ENCODE measurements at places on chromosomes 13 and 19.

DNA sequence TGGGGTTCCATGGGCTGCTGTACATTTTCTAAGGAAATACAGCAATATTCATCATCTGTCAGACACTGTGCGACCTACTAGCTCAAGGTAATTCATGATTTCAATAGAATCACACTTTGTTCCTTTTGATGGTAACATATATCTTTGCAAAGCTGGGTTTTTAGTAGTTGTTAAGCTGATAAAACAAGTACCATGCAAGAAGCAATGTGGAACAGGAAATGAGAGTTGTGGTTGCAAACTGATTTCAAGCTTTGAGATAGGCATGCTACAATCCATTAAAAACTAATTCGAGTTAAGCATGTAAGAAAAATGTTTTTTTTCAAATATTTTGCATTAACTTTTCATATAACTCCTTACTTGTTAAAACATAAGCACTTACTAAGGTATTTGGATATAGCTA is 6.8 kb upstream of the MBNL2 start:
- peak overlapping the region; percentile 40 for H3K27ac ChIP-seq
- no peak for DNase-seq
- H3K36me3 ChIP-seq: no peaks in the 10 kb centered on the region
- no peaks in the 10 kb centered on the region for H3K27me3 ChIP-seq

DNA sequence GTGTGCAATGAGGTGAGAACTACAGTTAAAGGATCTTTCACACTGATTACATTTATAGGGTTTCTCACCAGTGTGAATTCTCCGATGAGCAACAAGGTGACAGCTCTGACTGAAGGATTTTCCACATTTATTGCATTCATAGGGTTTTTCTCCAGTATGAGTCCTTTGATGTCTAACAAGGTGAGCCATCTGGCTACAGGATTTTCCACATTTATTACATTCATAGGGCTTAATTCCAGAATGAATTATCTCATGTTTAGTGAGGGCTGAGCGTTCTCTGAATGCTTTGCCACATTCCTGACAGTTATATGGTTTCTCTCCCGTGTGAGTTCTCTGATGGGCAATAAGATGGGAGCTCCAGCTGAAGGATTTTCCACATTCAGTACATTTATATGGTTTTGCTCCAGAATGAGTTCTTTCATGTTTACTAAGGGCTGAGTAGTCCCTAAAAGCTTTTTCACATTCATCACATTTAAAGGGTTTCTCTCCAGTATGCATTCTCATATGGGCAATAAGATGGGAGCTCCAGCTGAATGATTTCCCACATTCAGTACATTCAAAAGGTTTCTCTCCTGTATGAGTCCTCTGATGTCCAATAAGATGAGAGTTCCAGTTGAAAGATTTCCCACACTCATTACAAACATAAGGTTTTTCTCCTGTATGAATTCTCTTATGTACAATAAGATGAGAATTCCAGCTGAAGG is 4.4 kb upstream of the C19orf18 start:
- no peak overlapping the region for H3K27ac ChIP-seq
- peaks cover 23% of the 10 kb centered on the region for H3K36me3 ChIP-seq
- H3K27me3 ChIP-seq: no peaks in the 10 kb centered on the region
- no peaks in the 10 kb centered on the region for H3K4me1 ChIP-seq

- H3K4me3 ChIP-seq: no peak overlapping the region
- DNase-seq: no peak
- H3K4me1 ChIP-seq: no peaks in the 10 kb centered on the region
These were observed 14.9 kb upstream of the PTBP1 start for GRCh38 chr19:782185-782877.

DNA sequence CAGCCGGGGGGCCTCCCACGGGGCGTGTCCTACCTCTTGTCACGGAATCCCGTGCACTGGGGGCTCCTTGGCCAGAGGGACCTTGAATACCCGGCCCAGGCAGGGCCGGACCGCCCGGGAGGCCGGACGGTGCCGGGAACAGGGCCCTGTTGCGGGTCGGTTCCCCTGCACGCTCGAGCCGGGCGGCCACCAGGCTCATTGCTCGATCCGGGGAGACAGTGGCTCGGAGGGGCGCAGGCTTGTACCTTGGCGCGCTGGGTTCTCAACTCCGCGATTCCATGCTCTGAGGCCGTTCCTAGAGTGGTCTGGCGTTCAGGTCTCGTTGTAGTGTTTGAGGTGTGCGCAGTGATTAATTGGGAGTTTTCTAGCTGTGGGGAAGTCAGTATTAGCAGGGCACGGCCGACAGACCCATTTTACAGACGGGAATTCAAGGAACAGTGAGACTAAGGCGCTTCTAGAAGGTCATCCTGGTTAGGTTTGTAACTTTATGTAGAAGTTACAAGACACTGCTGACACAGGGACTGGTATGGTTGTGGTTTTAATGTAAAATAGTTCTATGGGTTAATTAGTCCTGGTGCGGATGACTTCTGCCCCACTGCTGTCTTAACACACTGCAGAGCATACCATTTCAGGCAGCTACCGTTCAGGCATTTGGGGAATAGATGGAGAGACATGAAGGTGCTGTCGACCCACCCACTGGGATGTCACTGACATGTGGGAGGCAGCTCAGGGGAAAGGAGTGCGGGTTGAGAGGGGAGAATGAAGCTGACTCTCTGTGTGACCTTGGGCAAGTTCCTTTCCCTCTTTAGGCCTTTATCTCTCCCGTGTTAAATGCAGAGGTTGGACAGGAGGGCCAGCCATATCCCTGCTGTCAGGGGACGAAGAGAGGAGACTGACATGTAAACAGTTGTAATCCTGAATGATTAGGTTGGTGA is 592 bp downstream of the CLPTM1 start:
- peak overlapping the region; percentile 13 for H3K27ac ChIP-seq
- peaks cover 10% of the 10 kb centered on the region for H3K4me1 ChIP-seq
- H3K36me3 ChIP-seq: peaks cover 6% of the 10 kb centered on the region
- H3K4me3 ChIP-seq: peak overlapping the region; percentile 69
- no peaks in the 10 kb centered on the region for H3K27me3 ChIP-seq
- DNase-seq: no peak

DNA sequence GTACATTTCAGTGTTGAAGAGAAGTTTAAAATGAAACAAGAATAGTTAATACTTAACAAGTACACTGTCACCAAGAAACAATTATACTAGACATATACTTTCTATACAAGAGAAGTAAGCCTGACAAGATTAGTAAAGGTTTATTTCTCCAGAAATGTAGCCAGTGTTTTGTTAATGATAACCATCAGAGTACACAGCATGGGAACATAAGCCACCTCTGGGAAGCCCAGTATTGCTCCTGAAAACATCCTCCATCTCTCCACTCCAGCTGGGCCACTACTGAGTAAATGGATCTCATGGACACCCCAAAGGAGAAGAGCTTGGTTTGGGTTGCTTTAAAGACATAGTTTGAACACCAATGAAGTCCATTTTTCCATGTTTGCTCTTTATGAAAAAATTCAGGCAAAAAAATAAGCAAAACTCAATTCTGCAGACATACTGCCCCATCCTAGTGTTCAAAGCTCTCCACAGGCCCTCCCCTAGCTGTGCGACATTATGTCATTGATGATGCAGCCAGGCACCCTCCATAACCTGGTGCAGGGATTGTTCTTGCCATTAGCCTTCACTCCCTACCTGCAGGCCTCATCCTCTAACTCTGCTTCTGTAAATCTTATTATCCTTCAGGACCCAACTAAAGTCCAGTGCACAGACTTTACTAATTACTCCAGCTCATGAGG is 61.9 kb downstream of the LHFPL6 start:
- no peaks in the 10 kb centered on the region for H3K27me3 ChIP-seq
- no peak overlapping the region for H3K27ac ChIP-seq
- no peak overlapping the region for H3K4me3 ChIP-seq
- DNase-seq: no peak
- H3K36me3 ChIP-seq: no peaks in the 10 kb centered on the region

- no peaks in the 10 kb centered on the region for H3K27me3 ChIP-seq
- DNase-seq: no peak
- peaks cover 3% of the 10 kb centered on the region for H3K36me3 ChIP-seq
- no peak overlapping the region for H3K4me3 ChIP-seq
These were observed 6.5 kb upstream of the MIA start for GRCh38 chr19:40768869-40769268.

DNA sequence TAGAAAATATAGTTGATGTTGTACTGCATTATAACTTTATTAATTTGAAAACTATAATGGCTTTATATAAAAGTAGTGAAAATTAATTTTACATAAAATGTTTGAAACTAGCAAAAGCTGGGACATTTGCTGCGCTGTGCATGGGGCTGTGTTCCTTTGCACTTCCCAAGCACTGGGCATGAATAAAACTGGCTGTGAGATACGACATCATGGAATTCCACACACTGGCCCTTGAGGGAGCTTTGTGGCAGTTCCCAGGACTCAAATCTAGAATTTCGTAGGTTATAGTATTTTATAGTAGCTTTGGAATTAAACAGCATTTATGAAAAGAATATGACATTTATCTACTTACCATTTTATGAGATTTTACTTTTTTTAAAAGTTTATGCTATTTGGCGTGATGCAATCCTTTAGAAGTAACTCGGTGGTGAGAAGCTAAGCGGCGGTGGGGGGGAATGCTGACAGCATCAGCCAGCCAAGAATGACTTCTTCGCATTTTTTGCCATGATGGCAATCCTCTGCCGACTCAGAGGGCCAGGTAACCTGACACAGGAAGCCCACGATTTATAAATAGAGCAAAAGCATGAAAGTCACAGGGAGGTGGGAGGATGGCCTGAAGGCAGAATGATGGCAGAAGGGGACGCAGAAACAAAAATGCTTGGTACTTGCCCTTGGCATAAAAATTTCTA is 553.5 kb downstream of the MYO16 start:
- H3K4me1 ChIP-seq: no peaks in the 10 kb centered on the region
- no peaks in the 10 kb centered on the region for H3K36me3 ChIP-seq
- H3K4me3 ChIP-seq: no peak overlapping the region

- H3K27me3 ChIP-seq: no peaks in the 10 kb centered on the region
- no peak for DNase-seq
- H3K4me1 ChIP-seq: no peaks in the 10 kb centered on the region
- H3K36me3 ChIP-seq: no peaks in the 10 kb centered on the region
These were observed 17.2 kb upstream of the CYSLTR2 start for GRCh38 chr13:48636550-48636949.

DNA sequence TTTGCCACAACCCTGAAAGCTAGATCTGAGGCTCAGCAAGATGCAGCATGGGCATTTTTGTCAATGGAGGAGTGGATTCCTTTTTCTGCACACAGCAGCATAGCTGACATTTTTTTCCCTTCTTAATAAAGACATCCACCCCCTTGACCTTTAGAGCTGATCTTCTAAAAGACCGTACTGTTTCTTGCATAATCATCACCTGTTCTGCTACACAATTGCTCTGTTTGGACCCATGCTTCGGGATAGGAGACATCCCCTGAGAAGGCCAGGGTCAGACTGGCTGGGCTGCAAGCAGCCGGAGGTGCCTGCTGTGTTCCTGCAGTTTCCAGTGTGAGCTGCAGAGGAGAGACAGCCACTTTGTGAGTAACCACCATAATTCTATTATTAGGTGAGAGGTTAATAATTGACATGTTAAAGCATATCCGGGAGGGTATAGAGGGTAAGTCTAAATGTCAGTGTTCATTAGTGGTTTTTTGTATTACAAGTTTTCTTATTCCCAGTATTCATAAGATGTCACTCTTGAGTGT is 108.5 kb upstream of the C1QTNF9B start:
- H3K27me3 ChIP-seq: peaks cover 8% of the 10 kb centered on the region
- no peak for DNase-seq
- no peak overlapping the region for H3K27ac ChIP-seq
- no peak overlapping the region for H3K4me3 ChIP-seq
- H3K4me1 ChIP-seq: no peaks in the 10 kb centered on the region

GRCh38 chr19:47447470-47448359 is 24.0 kb downstream of the SLC8A2 start:
- DNase-seq: peak; percentile 17
- peaks cover 64% of the 10 kb centered on the region for H3K27me3 ChIP-seq
- H3K36me3 ChIP-seq: no peaks in the 10 kb centered on the region
- peaks cover 49% of the 10 kb centered on the region for H3K4me1 ChIP-seq
- H3K27ac ChIP-seq: no peak overlapping the region

- H3K4me1 ChIP-seq: peaks cover 3% of the 10 kb centered on the region
- H3K36me3 ChIP-seq: peaks cover 3% of the 10 kb centered on the region
- H3K27me3 ChIP-seq: peaks cover 34% of the 10 kb centered on the region
- H3K27ac ChIP-seq: no peak overlapping the region
These were observed 13.9 kb downstream of the APLP1 start for GRCh38 chr19:35882114-35882832.

GRCh38 chr13:101916108-101916774 is 463.8 kb downstream of the ITGBL1 start:
- peaks cover 31% of the 10 kb centered on the region for H3K27me3 ChIP-seq
- no peak overlapping the region for H3K4me3 ChIP-seq
- H3K36me3 ChIP-seq: no peaks in the 10 kb centered on the region

DNA sequence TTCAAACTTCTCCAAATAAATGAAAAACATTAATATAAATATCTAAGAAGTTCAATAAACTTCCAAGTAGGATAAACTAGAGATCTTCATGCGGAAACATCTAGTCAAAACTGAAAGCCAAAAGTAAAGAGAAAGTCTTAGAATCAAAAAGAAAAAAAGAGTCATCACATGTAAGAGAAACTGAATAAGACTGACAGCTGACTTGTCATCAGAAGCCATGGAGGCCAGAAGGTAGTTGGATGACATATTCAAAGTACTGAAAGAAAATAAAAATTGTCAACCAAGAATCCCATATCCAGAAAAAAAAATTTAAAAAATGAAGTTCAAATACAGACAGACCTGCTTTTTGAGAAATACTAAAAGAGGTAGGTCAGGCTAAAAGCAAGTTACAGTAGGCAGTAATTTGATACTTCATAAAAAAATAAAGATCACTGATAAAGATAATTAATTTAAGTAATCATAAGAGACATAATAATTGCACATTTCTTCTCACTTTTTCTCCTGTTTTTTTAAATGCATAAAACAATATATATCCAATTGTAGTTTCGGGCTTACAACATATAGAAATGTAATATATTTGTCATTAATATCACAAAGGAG is 327.6 kb upstream of the PCDH9 start:
- no peaks in the 10 kb centered on the region for H3K36me3 ChIP-seq
- H3K4me3 ChIP-seq: no peak overlapping the region
- no peaks in the 10 kb centered on the region for H3K4me1 ChIP-seq
- DNase-seq: no peak
- H3K27me3 ChIP-seq: no peaks in the 10 kb centered on the region
- H3K27ac ChIP-seq: no peak overlapping the region

GRCh38 chr13:39197647-39198007 is 159.4 kb downstream of the NHLRC3 start:
- no peaks in the 10 kb centered on the region for H3K27me3 ChIP-seq
- H3K4me1 ChIP-seq: no peaks in the 10 kb centered on the region
- DNase-seq: no peak
- H3K27ac ChIP-seq: no peak overlapping the region

GRCh38 chr13:109781384-109782065 is 4.9 kb downstream of the IRS2 start:
- no peaks in the 10 kb centered on the region for H3K36me3 ChIP-seq
- peaks cover 44% of the 10 kb centered on the region for H3K4me1 ChIP-seq
- H3K4me3 ChIP-seq: no peak overlapping the region
- no peaks in the 10 kb centered on the region for H3K27me3 ChIP-seq
